ENCODE measurements at places on chromosomes 1 and 21.
A peak's percentile ranks its signal among the peaks of the same experiment; 100 is the strongest.

GRCh38 chr1:92587445-92587844 lies 100.7 kb upstream of the GFI1 start:
- no peak for DNase-seq

GRCh38 chr21:45029298-45029947 lies 45.0 kb upstream of the ADARB1 start:
- no peak for DNase-seq

DNA sequence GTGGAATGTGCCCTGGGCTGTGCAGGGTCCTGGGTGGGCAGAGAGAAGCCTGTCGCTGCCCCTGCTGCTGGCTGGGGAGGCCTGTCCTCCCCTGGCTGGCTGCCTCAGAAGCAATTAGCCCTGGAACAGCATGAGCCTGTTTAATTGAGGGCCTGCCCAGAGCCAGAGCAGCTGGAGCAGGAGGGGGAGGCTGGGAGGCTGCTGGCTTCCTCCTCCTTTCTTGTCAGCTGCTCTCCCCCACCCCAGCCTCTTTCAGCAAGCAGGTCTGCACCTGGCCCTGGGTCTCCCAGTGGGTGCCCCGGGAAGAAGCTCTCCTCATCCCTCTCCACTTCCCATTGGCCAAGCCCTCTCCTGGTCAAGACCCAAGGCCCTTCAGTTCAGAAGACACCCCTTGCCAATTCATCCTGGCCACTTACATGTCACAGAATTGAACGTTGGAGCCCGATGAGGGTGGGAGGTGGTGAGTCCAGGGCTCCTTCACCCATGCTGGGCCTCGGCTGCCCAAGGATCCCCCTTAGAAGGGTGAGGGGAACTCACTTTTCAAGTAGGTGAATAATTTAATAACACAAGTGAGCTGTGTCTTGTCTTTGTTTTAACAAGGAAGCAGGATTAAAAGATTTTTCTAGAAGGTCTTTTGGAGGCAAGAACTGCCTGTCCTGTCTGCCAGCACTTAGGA lies 13.2 kb downstream of the AMPD2 start:
- DNase-seq, result peak; percentile 80

DNA sequence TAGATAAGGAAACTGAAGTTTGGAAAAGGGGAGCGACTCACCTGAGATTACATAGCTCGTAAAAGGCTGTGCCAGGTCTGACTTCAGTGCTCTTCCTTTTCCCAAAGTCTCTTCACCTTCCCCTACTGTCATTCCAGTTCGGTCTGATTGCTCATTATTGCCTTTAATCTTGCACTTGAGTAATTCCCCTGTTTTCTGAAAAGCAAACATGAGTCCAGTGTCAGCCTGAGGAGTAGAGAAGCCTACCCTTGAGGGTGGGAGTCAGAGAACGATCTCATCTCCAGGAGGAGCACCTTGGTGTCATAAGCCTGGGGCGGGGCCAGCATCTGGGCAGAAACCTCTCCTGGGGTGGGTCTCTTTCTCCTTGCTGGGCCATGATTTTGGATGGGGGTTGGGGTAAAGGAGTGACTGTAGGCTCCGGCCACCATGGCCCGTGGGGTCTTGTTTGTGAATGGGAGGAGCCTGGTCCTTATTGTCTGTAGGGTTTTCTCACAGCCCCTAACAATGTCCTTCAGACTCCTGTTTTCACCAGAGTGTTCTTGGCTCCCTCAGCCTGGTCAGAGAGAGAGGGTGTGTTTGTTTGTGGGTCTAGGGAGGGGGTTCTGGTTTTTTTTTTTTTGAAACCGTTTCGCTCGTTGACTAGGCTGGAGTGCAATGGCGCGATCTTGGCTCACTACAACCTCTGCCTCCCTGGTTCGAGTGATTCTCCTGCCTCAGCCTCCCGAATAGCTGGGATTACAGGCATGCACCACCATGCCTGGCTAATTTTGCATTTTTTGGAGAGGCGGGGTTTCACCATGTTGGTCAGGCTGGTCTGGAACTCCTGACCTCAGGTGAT lies 6.0 kb downstream of the VANGL2 start:
- DNase-seq, result no peak

- DNase-seq, result no peak
These were observed 10.5 kb downstream of the PADI3 start for GRCh38 chr1:17259233-17259873.

DNA sequence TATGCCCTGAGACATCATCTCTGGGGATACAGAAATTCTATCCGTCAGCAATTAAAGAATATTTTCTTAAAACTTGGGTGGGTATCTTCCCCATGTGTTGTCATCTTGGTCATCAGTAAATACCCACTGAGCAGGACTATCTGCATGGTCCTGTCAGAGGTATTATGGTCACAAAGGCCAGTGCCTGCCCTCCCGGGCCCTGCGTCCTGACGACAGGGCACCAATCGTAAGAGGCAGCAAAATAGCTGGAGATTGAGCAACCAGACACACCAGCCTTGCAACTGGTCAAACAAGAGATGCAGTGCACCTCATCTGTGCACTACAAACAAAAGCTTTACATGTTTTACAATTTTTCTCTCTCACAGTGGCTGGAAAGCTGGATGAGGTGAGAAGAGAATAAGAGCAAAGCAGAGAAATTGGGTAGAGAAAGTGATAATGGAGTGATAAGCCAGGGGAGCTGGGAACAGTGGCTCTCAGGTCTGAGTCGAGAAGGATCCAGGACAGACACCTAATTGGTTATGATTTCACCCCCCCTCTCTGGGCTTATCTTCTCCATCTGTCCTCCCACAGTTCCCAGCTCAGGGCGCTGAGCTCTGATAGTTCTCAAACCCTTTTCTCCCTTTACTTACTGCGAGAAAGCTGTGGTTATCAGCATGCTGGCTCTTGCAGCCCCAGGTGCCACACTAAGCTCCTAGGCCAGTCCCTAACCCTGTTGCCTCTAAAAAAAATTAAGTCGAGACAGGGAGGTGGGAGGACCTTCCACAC lies 8.8 kb upstream of the SRP9 start:
- DNase-seq, result no peak

- no peak for DNase-seq
These were observed 44.0 kb downstream of the GPR161 start for GRCh38 chr1:168092566-168093355.

GRCh38 chr1:8343464-8344001 lies 25.6 kb downstream of the SLC45A1 start:
- no peak for DNase-seq

DNA sequence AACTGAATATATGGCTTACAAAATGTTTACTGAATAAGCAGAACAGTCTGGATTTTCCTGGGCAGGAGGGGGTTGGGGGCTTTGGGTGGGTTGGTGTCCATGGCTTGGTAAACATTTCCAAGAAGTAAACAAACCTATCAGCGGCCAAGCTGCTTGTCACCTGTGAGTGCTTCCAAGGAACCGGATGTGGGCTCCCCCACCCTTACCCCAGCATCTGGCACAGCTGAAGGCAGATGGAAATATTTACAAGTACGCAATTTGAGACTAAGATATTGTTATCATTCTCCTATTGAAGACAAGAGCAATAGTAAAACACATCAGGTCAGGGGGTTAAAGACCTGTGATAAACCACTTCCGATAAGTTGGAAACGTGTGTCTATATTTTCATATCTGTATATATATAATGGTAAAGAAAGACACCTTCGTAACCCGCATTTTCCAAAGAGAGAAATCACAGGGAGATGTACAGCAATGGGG lies at the start of gene CLCA1:
TSS of gene CLCA1 (plus strand) at position 427 of the 477 bp plus-strand sequence. CDS start at position 472, 45 bp downstream.
- DNase-seq, result no peak

DNA sequence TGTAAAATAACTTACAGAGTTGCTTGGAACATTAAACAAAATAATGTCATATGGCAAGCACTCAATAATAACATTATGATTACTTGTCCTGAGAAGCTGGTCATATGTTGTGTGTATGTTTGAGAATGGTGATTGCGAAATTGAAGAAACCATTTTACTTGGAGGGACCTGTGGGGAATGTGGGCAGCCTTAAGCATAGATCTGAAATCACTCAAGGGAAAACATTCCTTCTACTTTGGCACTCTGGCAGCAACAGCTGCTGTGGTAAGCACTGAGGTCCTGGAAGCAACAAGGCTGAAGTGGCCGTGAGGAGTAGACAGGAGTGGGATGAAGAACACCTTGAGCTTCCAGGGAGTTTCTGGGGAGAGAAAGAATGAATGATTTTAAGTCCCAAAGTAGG lies 165.4 kb upstream of the ADAMTS5 start:
- no peak for DNase-seq

- DNase-seq, result no peak
These were observed 23.6 kb downstream of the ACOT7 start for GRCh38 chr1:6370006-6370405.

GRCh38 chr1:180560200-180560867 lies 1.6 kb downstream of the OVAAL start:
- DNase-seq, result no peak

- no peak for DNase-seq
These were observed 3.0 kb upstream of the IGSF21 start for GRCh38 chr1:18104546-18105100.

DNA sequence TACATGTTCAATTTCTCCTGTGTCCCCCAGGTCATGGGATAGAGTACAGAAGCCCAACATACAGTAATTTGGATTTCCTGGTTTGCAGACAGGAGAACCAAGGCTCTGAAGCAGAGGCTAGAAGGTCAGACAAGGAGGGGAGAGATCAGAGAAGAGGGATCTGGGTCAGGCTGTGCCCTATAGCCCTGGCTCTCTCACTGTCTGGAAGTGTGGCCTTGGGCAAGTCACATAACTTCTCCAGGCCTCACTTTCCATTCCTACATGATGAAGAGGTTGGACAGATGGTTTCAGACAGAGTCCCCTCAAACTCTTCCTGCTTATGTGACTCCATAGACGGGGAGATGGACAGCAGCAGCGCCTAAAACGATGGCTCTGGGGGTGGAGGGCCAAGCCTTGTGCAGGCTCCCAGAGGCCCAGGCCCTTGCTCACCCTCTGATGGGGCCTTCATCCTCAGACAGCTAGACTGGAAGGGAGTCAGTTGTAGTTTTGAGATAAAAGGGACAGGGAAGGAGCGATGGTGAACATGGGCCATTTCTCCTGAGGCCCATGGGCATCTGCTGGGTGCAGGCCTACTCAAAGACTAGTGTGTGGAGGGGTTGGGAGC lies 2.9 kb downstream of the TRIM62 start:
- DNase-seq, result no peak

GRCh38 chr1:79532555-79532954 lies 526.0 kb upstream of the ADGRL4 start:
- no peak for DNase-seq

GRCh38 chr1:246297279-246298265 lies 209.5 kb downstream of the SMYD3 start:
- DNase-seq, result no peak

- no peak for DNase-seq
These were observed 24.3 kb downstream of the RXRG start for GRCh38 chr1:165420655-165421054.

- no peak for DNase-seq
These were observed 82.3 kb downstream of the HMCN1 start for GRCh38 chr1:185816460-185816859.

DNA sequence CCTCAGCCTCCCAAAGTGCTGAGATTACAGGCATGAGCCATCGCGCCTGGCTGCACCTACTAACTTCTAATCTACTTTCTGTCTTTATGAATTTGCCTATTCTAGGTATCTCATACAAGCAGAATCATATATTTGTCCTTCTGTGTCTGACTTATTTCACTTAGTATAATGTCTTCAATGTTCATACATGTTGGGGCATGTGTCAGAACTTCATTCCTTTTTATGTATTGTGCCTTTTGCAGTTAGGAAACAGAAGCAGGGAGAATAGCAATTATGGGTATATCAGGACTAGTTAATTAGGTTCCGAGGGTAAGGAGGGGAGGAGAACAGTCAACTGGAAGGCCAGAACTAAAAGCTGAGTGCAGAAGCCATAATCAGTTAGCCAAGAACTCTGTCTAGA lies 18.0 kb upstream of the NIBAN1 start:
- no peak for DNase-seq

- no peak for DNase-seq
These were observed 281.7 kb upstream of the ESRRG start for GRCh38 chr1:217004776-217005436.

GRCh38 chr1:24435782-24436365 lies 20.3 kb downstream of the NIPAL3 start:
- DNase-seq, result no peak

DNA sequence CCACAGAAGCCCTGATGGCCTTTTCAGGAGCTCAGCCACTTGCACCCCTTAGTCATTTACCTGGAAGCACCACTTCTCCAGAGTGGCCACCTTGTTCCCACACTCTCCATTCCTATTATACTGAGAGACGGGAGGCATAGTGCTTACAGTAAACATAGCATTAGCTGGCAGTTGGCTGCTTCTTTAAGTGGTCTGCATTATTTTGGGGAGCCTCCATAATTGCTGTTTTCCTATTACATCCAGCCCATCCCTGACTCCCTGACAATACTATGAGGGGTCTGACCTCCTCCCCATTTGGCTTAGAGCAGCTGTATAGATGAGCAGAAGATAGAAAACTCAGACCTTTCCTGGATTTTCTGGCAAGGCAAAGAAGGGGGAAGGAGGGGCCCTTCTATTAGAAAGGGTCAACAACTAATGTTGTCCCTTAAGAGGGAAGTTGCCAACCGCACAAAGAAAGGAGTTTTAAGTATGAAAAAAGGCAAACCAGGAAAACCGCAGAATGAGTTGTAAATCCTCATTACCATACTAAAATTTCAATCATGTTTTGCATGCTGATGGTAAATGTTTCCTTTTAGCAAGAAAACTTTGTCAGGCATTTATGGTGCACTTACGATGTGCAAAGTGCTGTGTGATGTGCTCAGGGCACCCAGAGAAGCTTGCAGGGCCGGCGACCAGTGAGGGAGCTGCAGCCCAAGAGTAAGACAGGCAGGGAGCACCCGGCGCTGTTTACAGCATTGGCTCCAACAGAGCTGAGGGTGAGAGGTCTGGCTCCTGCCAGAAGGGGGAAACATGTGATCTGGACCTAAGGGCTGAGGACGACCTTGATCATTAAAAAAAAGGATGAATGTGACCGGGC lies 167.3 kb downstream of the ZZZ3 start:
- no peak for DNase-seq

GRCh38 chr21:32143241-32143939 lies 135.5 kb downstream of the MIS18A start:
- no peak for DNase-seq

DNA sequence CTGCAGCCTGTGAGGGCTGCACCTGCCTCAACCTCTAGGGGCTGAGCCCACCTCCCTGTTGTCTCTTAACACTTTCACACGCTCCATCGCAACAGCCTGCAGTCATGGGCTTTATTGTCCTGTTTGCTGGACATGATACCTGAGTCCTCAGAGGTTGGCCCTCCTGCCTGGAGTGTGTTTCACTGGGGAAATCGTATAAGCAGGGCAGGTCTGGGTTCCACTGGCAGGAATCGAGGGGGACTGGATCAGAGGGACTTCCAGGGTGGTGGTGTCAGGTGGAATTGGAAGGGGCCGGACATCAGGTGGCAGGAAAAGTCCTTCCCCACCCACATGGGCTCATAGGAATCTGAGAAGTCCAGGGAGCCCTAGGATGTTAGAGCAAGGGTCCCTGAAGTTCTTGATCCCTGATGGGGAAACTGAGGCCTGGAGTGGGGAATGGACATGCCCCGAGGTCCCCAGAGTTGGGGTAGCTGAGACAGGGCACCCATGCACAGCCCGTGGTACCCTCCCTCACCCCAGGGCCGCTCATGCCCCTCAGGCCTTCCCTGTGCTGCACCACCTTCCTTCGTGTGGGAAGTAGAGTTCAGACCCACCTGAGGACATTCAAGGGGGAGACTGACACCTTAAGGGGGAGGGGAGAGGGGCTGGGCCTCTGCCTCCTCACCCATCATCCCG lies 66.6 kb downstream of the PIK3CD start:
- no peak for DNase-seq
